ENCODE measurements at places on chromosomes 12 and 14. TPM values are rescaled to one million over a fixed set of nuclear protein-coding genes. Genes with fewer than 3 reads are reported as not detected.

DNA sequence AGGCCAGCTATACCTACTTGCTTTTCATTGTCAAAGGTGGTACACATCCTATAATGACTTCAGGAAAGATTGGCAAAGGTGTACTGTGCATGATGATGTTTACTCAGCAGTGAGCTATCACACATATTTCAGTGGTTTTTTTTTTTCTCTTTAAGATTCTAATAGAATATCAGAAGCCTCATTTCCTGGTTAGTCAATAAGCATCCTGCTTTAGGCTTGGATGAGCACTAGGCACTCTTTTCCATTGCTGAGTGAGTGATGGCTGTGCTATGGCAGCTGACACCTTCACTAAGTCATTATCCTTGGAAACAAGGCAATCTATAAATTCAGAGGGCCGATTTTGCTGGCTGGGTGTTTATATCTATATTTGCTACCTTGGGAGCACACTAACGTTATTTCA is 161.1 kb upstream of the RASSF8 start:
- no peak for DNase-seq

GRCh38 chr14:45972416-45972815 is 679.2 kb downstream of the RPL10L start:
- DNase-seq, result no peak

- peak; percentile 34 for DNase-seq
Observed at GRCh38 chr12:78759367-78759766, 105.2 kb upstream of the SYT1 start.

DNA sequence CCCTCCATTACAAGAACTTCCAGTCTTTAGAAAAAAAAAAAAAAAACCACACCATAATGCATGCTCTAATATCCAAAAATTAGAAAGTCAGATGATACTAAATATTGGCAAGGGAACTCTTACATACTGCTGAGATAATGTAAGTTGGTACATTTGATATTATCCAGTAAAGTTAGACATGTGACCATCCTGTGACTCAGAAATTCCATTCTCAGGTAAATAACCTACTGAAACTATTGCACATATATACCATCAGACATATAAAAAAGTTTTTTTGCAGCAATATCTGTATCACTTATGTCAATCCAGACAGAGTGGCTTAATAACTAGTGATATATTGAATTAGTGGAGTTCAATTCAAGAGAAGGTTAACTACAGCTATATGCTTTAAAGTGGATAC is 63.5 kb downstream of the KITLG start:
- no peak for DNase-seq

- no peak for DNase-seq
Observed at GRCh38 chr14:57168138-57168679, 100.5 kb downstream of the EXOC5 start.

DNA sequence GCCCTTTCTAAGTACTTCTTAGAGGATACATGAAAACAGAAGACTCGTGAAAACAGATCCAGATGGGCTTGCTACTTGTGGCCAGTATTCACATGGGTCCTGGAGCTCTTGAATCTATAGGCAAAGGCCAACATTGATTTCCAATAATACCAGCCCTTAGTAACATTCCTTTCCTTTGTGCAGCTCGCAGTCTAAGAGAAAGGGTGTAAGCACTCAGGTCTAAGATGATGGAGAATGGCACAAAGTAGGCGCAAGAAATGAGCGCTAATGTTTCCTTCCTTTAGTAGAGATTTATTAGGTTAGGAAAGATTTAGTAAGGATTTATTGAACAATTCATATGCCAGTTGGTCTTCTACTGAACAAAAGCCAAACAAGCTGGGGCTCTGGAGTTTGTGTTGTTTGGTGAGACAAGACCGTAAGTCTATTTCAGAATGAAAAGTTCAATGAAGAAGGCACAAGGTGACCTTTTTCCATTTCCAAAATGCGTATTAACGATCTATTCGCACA is 525 bp downstream of the RNU6-8 start:
- DNase-seq, result peak; percentile 28

GRCh38 chr12:6766651-6767349 is 637 bp downstream of the PTMS start:
- DNase-seq, result peak; percentile 93

GRCh38 chr12:100539202-100539601 is 34.3 kb upstream of the GAS2L3 start:
- DNase-seq, result peak; percentile 78

DNA sequence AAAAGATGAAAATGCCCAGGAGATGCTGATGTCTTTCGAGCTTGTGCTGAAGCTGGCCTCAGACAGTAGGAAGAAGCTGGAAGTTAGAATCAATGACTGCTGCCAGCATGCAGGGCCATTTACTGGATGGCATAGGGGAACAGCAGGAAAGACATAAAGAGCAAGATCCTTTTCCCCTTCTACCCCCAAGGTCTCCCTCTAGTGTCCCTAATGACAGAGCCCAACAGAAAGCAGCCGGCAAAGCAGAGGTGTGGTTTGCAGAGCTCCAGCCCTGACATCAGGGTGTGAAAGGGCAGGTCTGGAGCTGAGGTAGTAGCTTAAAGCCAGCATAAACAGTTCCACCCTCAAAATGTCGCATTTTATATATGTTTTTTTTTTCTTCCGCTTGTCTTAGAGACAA is 1560.7 kb upstream of the TMEM132C start:
- peak; percentile 32 for DNase-seq

DNA sequence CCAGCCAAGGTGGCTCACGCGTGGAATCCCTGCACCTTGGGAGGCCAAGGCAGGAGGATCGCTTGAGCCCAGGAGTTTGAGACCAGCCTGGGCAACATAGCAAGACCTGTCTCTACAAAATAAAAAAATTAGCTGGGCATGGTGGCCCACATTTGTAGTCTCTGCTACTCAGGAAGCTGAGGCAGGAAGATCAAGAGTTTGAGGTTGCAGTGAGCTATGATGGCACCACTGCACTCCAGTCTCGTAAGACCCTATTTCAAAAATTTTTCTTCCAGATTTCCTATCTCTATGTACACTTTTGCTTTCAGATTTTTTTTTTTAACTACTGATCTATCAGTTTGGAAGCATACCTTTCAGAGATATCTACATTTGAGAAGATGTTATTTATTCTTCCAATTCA is 15.3 kb downstream of the SNX6 start:
- no peak for DNase-seq

DNA sequence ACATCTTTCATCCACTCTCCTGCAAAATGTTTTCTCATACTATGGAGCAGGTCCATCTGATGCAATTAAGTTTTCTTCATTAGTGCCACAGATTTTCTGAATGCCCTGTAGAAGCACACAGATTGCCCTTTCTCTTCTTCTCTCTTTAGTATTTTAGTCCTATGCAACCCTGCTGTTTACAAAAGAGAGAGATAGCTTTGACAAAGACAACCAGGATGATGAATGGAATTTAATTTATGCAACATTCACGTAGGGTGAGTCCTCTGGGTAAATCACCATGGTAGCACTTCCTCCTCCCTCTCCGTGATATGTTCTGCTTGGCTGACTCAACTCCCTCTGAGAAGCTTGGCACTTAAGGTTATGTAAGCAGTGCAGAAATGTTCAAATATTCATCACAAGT is 400.9 kb upstream of the PDE3A start:
- no peak for DNase-seq

- no peak for DNase-seq
Observed at GRCh38 chr12:61687407-61687806, 572.8 kb upstream of the USP15 start.

GRCh38 chr12:94722664-94723063 is 72.3 kb upstream of the TMCC3 start:
- no peak for DNase-seq

DNA sequence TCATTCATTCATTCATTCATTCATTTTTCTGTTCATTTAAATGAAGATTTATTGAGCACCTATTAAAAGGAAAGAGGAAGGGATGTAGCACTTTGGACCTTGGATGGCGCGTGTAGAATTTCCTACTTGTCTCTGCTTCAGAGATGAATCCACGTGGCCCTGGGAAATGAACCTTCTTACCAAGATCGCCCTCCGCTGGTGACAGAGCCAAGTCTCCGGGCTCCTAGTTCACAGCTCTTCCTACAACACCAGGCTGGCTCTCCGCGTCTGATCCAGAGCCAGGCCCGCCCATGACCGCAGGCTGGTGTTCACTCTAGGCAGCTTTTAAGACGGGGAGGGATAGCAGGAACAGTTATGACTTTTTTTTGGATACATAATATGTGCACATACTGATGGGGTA is 70.9 kb upstream of the PIWIL1 start:
- peak; percentile 75 for DNase-seq

DNA sequence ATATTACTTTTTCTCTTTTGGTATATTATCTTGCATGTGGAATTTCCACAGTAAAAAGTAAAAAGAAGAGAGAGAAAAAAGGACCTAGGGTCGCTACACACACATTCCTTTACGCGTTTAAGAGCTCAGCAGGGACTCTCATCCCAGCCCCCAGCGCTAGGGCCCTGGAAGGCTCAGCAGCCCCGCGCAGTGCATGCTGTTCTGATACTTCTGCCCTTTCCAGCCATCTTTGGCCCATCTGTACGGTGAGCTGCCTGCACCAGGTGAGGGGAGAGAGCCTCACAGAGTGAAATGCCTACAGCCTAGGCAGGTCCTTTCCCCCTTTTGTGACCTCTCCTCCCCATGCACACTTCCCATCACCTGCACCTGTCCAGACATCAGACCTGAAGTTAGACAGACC is 1.6 kb upstream of the LTBR start:
- DNase-seq, result peak; percentile 44

GRCh38 chr12:114776731-114777442 is 92.9 kb upstream of the TBX3 start:
- no peak for DNase-seq

- DNase-seq, result no peak
Observed at GRCh38 chr14:39762576-39763401, 330.6 kb upstream of the FBXO33 start.

GRCh38 chr12:30269496-30269895 is 426.2 kb downstream of the IPO8 start:
- DNase-seq, result no peak

DNA sequence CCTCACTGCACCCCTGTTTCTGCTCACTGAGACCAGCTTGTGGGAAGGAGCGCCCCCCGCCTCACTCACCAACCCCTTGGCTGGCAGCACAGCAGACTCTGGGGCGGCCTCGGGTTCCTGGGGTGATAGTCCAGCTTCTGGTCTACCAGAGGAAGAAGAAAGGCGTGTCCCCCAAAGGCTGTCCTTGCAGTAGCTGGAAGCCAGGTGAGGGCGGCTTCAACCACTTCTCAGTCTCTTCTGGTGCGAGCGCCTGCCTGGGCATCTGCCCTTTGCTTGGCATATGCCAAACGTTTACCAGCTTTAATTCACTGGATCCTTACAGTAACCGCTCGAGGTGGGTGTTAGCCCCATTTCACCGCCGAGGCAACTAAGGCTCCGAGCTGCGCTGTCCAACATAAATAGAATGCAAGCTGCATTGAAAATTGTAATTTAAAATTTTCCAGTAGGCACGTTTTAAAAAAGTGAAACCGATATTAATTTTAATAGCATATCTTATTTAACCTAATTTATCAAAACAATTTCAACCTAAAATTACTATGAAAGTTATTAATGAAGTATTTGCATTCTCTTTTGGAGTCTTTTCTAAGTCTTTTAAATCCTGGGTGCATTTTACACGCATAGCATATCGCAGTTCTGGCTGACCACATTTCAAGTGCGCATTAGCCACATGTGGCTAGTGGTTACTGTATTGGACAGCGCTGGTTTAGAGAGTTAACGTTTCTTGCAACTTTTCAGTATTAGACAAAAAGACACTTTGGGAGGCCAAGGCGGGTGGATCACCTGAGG is 872 bp downstream of the FAM177A1 start:
- DNase-seq, result peak; percentile 71

GRCh38 chr12:79019672-79020071 is 155.1 kb downstream of the SYT1 start:
- DNase-seq, result no peak

DNA sequence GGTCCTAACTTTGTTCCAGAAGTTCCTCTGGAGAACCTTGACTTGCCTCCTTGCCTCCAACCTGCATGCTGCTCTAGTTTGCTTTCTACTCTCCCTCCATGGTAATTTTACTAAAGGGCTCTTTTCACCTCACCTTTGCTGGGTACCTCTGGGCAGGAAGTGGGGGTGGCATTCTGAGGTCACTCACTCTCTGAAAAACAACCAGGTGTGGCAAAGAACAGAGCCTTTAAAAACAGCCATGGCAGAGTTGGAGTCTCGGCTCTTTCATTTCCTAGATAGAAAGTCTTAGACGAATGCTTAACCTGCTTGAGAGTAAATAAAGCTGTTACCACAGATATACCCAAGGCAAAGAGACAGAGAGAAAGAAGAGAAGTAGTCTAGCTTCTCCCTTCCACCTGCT is 827.9 kb downstream of the BCL11B start:
- no peak for DNase-seq

- DNase-seq, result no peak
Observed at GRCh38 chr14:55968741-55969140, 149.5 kb upstream of the PELI2 start.

DNA sequence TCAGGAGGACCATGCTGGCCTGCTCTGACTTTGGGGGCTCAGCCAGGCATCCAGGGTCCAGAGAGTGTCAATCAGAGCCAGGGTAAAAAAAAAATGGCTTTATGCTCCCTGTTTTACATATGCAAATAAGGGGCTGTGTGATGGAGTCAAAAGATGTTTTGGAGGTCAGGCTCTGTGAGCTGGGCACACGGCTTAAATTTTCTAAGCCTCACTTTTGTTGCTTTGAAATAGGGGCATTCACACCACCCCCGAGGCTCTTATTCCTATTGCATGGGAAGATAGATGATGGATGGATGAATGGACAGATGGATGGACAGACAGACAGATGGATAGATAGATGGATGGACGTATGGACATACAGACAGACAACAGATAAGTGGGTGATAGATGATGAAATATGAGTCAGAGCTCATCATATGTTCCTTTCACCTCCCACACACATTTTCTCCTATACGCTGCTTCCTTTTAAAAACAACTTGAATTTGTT is 42.7 kb downstream of the RIN3 start:
- DNase-seq, result no peak

DNA sequence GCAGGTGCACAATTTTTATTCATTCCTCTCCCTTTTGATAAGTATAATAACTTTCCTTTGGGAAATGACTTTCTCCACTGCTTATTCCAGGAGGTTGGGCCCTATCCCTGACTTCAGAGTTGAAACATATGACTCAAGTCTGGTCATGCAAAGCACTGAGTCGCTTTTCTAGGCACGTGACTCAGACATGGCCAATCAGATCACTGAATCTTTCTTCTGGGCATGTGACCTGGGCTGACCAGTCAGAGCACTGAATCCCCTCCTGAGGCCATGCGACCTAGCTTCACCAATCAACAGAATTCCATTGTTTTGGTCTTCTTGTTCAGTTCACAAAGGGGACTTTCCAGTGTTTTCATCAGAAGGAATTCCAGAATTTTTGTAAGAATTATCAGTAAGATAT is 377.1 kb upstream of the KITLG start:
- DNase-seq, result no peak

The SLC38A4 gene
- total RNA-seq, result 12.5 TPM

The P2RX7 gene
- total RNA-seq, result 0.74 TPM

The C1S gene
- total RNA-seq, result 5.0 TPM

The PTPN6 gene
- 25.3 TPM for total RNA-seq

The LTB4R gene
- 7.9 TPM for total RNA-seq

The SYCP3 gene
- 0.07 TPM for total RNA-seq

The SLC10A1 gene
- not detected for total RNA-seq

The ING4 gene
- total RNA-seq, result 27.7 TPM

The CTSG gene
- total RNA-seq, result not detected

The PLEKHG7 gene
- not detected for total RNA-seq

The SIX4 gene
- 50.2 TPM for total RNA-seq

Data from GM23338 (cell line).